ENCODE measurements at places on chromosomes 7 and 10.

DNA sequence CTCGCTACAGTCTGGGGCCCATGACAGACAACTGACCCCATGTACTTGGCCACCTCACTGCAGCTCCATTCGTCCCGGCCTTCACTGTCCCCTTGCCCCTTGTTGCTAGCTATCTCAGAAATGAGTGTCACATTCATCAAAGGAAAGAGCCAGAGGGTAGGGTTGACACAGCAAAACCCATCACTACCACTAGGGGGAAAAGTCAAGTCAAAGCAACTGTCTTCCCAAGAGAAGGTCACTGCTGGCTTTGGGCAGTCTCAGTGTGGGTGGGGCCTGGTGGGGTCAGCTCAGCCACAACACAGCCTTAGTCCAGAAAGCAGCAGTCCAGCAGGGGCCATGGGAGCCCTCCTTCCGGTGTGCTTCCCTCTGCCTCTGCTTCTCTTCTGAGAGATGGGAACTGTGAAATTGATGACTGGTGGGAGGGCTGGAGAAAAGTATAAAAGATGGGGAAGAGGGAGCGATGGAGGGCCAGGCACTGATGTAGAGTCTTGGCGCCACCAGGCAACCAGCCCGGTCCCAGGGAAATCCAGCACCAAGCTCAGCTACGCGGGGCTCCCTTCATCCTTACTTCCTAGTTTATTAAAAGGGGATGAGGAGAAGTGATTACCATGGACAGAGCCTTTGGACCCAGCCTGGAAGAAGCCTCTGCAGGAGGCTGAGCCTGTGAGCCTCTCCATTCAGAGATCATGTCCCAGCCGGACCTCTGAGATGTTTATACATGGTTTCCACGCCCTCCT, 58.0 kb downstream of the PLXNA4 start:
- DNase-seq = no peak

- no peak for DNase-seq
Observed at GRCh38 chr7:158723714-158724385, 19.2 kb upstream of the NCAPG2 start.

GRCh38 chr7:17159500-17160037, 138.9 kb upstream of the AHR start:
- no peak for DNase-seq

- no peak for DNase-seq
Observed at GRCh38 chr7:48634116-48634632, 290.2 kb upstream of the CDC14C start.

- no peak for DNase-seq
Observed at GRCh38 chr10:21138769-21139340, 241.7 kb upstream of the NEBL start.

GRCh38 chr10:35578618-35578956, 26.6 kb upstream of the GJD4 start:
- no peak for DNase-seq

GRCh38 chr7:156106107-156106426, 293.8 kb upstream of the SHH start:
- DNase-seq = no peak

DNA sequence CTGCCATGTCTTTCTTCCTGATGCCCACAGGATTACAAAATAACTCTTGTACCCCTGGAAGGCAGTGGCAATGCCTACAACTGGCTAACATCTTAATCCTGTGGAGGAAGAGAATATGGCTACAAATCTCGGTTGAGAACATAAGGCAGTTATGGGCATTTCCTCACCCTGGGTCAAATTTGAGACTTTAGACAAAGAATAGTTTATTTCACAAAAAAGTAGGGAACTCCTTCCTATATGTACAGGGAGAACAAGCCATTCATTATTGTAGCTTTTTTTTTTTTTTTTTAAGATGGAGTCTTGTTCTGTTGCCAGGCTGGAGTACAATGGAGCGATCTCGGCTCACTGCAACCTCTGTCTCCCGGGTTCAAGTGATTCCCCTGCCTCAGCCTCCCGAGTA, 2.6 kb downstream of the ALDH18A1 start:
- DNase-seq = no peak

DNA sequence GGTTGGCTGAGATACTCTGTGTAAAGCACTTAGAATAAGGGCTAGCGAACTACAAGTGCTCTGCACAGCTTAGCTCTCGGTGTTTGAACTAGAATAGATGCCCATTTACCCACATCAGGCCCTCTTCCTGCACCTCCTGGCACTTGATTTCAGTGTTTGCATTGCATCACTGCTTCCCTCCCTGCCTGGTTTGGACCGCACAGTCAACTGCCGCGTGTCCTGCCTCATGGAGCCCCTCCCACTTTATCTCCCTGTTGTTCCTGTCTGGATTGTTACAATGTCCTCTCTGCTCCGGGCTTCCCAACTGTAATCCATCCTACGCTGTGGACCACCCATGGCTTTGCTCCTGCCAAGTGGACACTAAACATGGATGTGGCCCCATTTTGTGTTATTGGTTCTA, 2.3 kb downstream of the FAM107B start:
- DNase-seq = no peak

DNA sequence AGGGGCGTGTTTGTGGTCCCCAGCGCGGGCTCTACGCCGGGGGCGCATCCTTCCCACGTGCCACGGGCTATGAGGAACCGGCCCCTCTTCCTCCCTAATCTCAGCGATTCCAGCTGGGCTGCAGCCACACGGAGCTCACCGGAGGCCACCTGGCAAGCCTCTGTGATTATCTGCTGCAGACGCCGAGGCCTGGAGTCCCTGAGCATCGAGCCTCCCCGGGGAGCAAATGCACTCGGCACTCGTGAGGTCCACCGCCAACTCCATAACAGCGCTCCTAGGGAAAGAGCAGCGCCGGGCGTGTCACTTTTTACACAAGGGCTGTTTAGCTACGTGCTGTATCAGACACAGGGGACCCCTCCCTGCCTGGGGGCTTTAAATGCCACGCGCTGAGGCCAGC, 101.2 kb downstream of the DYNC2I1 start:
- no peak for DNase-seq

GRCh38 chr7:138603549-138604318, 97.4 kb downstream of the SVOPL start:
- DNase-seq = no peak

DNA sequence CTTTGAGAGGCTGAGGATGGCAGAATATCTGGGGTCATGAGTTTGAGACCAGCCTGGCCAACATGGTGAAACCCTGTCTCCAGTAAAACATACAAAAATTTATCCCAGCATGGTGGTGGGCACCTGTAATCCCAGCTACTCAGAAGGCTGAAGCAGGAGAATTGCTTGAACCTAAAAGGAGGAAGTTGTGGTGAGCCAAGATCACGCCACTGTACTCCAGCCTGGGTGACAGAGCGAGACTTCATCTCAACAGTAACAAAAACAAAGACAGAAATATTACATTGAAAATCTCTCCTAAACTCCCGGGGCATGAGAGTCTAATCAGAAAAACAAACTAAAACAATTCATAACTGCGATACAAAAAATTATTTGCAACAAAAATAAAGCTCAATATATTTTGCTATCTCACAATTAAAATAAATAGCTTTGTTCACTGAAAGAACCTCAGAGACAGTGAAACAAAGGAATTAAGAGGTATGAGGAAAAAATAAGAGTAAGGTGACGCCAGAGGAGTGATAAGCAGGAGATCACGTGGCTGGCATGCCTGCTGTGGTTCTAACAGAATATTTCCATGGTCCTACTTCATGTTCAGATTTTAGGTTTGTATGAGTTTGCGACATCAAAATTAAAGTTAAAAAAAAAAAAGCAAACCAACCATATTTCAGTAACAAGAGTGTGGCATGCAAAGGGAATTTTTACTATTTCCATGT, 527.7 kb upstream of the POM121L12 start:
- no peak for DNase-seq

- DNase-seq = no peak
Observed at GRCh38 chr7:91549878-91550277, 285.6 kb downstream of the FZD1 start.

DNA sequence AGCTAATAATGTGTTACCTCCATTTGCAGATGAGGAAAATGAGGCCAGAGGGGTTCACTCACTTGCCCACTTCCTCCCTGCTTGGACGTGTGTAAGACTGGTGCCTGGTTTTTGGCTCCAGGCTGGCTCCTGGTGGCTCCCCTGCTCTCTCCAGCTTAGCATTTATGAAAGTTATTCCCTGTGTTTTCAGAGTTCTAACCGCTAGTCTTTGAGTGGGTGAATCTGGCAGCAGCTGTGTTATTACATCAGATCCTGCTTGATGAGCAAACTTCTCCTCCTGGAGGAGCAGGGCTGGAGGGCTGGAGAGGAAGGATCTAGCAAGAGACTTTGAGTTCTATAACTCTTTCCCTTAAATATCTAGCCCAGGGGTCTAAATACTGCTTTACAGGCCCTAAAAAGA, 80.9 kb upstream of the AGBL3 start:
- DNase-seq = no peak

DNA sequence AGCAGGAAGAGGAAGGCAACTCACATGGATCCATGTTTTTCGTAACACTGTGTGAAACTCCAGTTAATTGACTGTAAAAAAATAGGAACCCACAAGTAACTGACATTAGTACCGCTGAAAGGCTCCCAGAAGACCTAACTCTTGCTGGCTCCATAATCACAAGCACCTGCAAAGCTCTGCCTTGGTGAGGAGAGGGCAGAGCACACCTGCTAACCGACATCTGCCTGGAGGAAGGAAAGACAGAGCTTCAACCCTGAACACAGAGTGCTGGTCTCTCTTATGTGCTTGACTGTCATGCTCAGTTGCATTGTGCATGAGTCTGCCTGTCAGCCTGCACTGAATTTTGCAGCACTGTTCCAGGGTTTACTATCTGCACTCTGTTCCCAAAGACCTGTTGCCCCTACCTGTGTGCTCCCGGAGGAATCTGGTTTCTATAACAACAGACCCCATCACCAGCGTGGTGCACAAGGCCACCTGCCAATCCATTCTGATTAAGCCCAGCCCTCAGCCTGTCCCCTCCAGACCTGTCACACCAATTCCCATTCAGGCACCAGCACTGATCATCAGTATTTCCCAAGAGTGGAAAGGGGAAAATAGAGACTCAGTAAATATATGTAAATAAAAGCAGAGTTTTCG, 63.1 kb upstream of the ANKRD1 start:
- no peak for DNase-seq

DNA sequence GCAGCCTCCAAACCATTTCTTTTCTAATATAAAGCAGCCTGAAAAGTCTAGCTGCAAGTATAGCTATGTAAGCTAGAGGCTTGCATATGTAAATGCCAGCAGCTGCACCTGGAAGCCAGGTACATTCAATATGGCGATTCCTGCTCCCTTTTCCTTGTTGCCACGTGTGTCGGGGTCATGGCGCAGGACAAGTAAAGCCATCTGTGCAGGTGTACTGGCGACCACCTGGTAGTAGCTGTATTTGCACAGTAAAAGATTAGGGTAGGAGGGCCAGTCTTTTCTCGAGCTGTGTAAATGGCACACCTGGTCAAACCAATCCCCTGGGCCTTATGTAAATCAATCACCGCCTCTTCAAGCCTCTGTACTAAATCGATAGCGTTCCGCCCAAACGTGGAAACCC, 484.5 kb downstream of the MAGI2 start:
- DNase-seq = no peak

- no peak for DNase-seq
Observed at GRCh38 chr7:131108212-131108940, 219.3 kb upstream of the MKLN1 start.

DNA sequence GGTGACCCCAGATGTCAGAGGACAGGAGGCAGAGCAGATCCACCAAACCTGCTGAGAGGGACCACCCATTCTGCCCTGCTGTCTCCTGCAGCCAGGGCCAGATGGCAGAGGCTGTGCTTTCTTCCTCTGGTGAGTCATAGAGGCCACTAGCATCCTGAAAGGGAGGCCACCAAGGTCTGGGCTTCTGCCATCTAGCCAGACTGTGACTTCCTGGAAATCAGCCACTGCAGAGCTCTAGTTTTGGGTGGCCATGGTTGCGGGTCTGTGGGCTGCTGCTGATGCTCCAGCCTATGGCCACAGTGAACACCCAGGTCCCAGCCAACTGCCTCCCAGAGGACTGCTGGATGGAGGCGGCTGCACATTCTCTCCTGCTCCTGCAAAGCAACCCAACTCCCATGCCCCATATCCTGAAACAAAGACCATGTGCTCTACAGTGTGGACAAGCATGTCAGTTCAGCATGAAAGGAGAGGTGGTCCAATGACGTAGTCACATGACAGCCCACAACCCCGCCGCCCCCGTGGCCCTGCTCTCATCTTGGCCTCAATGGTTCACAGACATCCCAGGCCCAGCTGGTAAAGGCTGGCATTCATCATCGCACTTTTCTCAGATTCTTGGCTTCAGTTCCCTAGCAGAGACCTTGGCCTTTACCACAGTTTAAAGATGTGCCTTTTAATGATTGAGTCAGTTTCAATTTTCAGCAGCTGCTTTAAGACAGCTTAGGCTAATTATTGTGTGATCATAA, 73.9 kb upstream of the CXCL12 start:
- no peak for DNase-seq

- no peak for DNase-seq
Observed at GRCh38 chr7:109939207-109939606, 1151.7 kb upstream of the LRRN3 start.

DNA sequence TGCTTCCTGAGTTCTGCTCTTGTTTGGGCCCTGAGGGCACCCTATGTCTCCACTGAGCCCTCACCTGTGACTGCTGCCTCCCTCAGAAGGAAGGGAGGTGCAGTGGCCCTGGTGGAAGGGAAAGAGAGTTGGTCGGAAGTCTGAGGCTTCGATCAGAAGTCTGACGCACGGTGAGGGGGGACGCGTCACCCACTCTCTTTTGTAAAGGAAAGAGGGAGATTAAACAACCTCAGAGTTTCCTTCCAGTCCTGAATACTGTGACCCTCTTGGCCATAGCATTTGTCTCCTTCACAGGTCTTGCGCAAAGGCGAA, 31.4 kb upstream of the TRIM8 start:
- DNase-seq = no peak

GRCh38 chr10:92479547-92479946, 94.3 kb downstream of the IDE start:
- no peak for DNase-seq

DNA sequence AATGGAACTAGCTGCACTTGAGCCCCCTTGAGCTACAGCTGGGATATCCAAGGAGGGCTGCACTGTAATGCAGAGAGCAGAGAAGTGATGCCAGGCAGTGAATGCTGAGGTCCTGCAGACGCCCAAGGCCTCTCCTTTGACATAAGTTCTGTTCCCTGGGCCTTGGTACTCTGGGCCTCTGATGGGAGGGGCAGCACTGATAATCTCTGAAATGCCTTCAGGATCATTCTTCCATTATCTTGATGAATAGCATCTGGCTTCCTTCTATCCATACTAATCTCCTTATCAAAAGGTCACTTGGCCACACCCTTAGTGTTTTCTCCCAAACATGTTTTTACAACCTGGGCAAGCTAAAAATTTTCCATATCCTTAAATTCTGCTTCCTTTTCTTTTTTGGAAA, 6.9 kb downstream of the GRB10 start:
- DNase-seq = no peak

- DNase-seq = no peak
Observed at GRCh38 chr10:14523286-14523685, 192.6 kb upstream of the FRMD4A start.

DNA sequence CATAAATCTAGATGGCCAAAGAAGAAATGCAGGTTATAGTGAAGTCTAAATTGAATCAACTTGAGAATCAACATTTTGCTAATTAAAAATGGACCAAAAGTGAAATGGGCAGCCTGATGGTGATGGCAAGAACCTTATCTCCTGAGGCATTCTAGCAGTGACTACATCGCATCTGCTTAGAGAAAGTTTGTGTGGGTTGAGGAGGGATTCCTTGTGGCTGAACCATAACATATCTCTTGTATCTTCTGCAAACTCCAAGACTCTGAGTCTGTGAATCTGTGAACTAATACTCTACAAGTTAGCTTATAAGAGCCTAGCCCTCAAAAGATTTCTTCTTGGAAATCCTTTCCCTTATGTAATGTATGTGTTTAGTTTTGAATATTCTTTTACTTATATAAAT, 85.6 kb downstream of the PRKG1 start:
- DNase-seq = no peak

GRCh38 chr10:112649006-112649821, 202.2 kb downstream of the VTI1A start:
- no peak for DNase-seq
